CD4-positive, alpha-beta T cell treated with Interferon gamma for 1 hour (primary cell): ENCODE measurements at places on chromosomes 7 and 10.

DNA sequence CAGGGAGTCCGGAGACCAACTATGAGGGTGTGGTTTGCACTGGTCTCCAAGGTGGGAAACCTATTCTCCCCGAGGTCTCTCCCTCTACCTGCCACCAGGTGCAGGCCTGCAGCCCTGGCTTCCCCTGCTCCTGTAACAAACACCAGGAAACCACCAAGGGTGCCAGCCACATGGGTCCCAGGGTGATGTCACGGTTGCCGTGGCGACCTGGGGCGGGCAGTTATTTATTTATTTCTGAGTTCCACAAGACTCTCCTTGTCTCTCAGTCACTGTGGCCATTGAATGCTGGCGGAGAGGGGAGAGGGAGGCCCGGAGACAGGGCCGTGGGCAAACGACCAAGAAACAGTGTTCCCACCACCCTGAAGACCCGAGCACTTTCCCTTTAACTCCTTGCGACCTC lies 27.0 kb downstream of the MMD2 start:
- no peak for DNase-seq

DNA sequence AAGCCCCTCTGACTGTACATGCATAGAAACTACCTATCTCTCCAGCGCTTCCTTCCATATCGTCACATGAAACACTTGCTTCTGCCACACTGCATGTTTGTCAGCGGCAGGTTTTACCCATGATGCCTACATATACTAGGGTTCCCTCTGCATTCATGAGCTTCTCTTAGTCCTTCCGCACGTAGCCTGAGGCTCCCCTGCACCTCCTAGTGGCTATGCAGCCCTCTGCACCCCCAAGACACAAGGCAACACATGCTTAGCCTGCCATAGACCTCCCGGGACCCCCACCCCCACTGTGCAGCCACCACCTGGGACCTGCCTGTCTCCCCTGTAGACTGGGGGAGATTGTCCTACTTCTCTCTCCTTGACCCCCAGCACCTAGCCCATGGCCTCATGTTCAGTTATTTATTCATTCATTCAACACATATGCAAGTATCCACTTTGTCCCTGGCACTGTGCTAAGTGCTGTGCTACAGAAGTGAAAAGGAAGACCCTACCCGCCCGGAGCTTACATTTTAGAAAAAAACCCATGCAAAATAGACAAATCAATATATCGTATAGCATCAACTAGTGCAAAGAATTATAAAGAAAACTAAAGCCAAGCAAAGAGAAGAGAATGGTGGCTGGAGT lies 23.5 kb downstream of the TMEM273 start:
- peak; percentile 41 for DNase-seq

DNA sequence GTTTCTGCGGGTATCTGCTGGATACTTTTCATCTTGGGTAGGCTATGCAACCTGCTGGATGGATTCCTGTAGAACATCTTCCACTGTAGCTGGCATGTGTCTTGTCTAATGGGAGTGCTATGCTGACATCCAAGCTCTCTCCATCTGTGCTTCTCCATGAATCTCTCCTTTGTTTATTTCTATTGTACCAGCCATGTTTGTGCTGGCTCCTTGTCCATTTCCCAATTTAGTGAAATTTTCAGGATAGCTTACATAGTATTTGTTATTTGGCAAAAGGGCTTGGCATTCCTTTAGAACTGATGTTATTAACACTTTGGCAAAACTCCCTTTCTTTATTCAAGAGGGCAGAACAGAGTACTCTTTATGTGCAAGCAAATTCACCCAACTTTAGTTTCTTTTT lies 198.0 kb downstream of the CSTF2T start:
- DNase-seq, result no peak

DNA sequence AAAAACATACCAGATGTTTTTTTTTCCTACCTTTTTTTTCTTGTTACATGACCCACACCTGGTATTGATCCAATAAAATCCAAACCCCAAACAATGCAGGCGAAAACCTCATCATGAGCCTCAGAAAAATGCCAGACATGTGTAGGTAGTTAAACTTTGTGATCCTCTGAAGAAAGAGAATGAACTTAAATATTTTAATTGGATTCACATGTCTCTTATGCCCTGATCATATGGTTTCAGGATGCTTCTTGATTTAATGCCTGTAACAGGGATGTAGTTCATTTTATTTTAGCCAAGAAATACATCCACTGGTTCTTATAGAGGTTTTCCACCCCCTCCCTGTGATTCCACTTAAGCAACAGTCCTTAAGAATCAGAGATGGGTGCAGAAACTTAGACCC lies 451.6 kb downstream of the TYW1 start:
- DNase-seq, result no peak

- DNase-seq, result no peak
These were observed 40.9 kb downstream of the ACSM6 start for GRCh38 chr10:95234951-95235350.

DNA sequence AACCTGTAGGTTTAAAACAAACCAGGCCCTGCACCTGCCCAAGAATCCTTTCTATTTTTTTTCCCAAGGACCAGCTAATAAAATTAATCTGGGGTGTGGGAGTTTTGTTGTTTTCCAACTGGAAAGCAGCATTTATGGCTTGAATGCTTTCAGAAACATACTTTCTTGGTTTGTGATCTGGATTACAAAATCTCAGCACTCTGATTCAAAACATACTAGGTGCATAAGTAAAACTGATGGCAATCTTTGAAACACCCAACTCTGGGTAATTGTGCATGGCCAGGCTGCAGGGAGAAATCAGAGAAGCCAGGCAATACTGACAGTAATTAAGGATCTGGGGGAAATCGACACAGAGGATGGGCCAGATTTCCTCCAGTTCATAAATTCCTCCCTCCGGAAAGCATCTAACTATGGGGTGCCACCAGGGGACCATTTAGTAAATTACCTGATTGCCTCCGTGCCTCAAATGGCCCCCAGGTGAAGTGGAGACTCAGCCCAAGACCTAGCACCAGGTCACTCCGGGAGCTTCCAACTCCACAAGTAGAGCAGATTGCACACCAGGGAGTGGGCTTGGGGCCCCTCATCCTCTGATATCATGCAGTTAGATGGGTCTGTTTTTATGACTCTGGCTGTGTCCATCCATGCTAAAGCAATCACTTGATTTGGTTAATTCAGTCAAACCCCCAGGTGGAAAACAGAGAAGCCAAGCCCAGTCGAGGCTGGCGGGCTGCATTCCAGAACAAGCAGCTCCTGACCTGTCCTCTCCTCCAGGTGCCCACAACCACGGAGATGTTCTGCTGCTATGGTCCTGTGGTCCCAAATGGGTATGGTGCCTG lies 15.2 kb upstream of the C10orf53 start:
- DNase-seq, result no peak

GRCh38 chr7:90580051-90580450 lies 16.1 kb upstream of the CDK14 start:
- no peak for DNase-seq

- no peak for DNase-seq
These were observed 153.7 kb upstream of the AGK start for GRCh38 chr7:141397236-141398163.

DNA sequence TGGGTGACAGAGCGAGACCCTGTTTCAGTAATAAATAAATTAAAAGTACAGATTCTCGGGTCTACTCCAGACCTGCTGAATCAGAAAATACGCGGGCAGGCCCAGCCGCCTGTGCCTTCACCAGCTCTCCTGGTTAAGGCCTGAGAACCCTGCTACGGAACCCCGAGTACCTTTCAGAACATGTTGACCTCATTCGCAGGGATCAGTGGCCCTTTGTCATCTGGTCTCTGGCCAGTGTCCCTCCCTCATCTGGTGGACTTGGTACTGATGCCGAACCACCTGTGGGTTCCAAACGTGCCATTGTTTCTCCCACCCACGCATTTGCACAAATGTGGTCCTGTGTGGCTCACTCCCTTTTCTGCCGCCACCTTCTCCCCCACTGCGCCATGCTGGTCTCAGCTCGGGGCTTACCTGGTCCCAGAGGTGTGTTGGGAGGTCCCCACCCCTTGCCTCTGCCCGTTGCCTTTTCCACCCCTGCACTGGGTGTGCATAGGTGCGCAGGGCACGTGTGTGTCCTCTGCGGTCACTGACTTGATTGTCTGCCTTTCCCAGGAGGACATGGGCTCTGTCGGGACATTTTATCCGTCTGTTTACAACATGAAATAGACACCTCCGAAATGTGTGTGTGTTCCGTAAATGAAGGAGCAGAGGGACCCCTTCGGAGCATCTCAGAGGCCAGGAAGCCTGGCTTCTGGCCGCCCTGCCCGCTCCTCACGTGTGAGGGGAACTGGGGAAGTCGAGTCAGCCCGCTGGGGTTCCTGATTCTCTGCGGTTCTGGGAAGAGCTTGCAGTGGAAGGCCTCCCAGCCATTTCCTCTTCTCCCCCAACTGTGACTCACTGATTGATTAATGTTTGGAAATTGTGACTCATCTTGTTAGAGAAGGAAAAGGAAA lies 135.2 kb downstream of the CUX1 start:
- DNase-seq, result peak; percentile 4

- peak; percentile 64 for DNase-seq
These were observed 21.0 kb upstream of the EPC1 start for GRCh38 chr10:32367793-32368453.

DNA sequence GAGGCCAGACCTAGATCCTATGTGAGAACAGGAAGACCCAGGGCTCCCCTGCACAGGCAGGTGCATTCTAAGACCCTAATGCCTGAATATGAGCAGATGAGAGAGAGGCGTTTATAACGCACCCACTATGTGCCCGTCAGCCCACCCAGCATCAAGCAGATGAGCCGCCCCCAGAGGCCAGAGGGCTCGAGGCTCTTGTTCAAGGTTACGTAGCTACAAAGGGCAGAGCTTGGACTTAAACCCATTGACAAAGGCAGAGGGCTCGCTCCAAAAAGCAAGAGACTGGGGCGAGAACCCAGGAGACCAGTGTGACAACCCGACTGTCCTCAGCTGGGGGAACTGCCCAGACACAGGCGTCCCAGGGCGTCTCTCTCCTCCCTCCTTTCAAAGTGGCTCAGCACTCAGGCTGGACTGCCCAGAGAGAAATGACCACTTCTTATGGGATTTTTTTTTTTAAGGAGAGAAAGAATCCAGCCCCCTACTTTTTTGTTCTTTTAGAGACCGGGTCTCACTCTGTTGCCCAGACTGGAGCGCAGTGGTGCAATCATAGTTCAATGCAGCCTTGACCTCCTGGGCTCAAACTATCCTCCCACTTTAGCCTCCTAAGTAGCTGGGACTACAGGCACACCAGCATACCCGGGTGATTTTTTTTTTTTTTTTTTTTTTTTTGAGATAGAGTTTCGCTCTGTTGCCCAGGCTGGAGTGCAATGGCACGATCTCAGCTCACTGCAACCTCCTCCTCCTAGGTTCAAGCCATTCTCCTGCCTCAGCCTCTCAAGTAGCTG lies 40.1 kb downstream of the TNRC18 start:
- no peak for DNase-seq

DNA sequence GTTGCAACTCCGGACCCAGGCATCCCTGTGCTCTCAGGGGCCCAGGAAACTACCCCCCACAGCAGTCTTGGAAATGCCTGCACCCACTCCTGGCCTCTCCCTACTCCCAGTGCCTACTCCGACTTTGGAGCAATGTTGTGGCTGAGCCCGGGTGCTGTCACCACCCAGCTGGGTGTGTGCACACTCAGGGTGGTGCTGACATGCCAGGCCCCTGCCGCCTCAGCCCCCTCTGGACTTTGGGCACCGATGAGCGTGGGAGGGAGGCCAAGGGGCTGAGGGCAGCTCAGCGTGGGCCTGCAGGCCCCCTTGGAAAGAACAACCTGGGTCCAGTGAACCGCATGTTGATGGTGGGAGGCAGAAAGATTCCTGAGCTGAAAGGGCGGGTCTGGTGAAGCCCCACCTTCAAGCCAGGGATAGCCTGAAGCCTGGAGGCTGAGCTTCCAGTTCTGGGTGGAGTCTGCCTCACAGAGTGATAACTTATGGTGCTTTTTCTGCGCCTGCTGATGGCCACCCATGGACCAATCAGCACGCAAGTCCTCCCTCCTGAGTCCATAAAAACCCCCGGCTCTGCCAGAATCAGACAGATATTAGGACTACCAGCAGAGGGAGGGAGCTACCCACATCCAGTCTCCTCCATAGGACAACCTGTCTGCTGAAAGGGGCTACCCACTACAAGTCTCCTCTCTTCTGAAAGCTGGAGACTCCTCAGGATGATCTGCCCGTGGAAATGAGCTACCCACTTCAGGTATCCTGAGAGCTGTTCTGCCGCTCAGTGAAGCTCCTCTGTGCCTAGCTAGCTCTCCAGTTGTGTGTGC lies 380.4 kb upstream of the SORCS1 start:
- no peak for DNase-seq

DNA sequence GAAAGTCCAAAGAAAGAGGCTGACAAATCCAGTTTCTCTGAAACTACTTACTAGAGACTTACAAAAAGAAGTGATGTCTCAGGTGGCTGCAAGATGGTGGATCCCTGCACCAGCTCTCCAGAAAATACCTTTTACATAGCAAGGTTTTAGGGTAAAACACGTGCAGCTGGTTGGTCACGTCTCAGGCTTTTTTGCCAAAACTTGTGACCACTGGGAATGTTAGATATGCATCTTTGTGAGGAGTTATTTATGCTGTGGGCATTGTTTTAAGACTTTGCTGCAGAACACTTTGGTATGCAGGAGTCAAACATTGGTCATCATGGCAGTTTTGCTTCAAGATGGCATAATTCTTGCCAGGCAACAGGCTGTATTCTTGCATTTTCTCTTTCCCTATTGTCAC lies 1352.8 kb downstream of the REEP3 start:
- DNase-seq, result no peak

- no peak for DNase-seq
These were observed 99.8 kb downstream of the SEPTIN7 start for GRCh38 chr7:35900651-35901050.

DNA sequence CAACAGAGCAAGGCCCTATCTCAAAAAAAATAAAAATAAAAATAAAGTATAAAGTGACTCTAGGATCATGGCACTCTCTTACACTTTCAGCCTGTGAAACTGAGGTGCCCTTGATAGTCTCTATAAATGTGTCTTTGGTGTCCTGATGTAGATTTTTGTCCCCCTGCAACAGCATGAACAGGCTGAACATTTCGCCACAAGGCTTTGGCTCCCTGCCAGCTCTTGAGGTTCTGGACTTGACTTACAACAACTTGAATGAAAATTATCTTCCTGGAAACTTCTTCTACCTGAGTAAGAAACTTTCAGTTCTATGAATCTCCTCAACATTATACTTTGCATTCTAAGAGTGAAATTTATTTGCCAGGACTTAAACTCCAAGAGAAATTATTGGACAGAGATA lies 48.1 kb upstream of the BMS1 start:
- DNase-seq, result no peak
